Activated CD8-positive, alpha-beta T cell treated with anti-CD3 and anti-CD28 coated beads for 36 hours (primary cell): ENCODE measurements at places on chromosomes 1 and 21.

- peak; percentile 73 for DNase-seq
Observed at GRCh38 chr1:59020151-59020997, 236.5 kb upstream of the JUN start.

DNA sequence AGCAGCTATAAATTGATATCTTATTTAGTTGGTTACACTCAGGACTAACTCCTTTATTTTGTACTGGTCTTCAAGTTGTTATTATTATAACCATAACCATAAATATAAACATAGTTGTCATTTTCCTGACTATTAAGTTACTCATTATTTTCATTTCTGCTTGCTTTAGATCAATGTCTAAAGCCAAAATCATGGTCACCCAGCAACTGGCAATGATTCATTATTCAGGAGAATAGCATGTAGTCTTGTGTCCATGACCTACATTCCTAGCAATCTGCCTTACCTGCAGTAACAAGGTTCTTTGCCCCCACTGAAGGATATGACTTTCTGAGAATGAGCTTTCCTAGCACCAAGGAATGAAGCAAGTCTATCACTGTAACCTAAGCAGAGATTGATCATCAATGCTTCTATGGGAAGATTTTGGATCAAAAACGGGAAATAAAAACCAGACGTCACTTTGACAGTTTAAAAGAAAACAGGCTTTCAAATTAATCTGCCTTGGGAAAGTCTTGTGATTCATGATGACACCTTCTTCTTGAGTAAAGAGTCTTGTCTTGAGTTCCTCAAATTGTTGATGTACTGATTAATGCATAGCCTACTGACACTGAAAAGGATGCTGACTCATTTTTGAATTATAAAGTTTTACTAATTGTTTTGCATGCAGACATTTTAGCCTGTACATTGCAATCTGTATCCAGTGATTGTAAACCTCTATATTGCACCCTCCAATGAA is 203.3 kb upstream of the IVNS1ABP start:
- no peak for DNase-seq

DNA sequence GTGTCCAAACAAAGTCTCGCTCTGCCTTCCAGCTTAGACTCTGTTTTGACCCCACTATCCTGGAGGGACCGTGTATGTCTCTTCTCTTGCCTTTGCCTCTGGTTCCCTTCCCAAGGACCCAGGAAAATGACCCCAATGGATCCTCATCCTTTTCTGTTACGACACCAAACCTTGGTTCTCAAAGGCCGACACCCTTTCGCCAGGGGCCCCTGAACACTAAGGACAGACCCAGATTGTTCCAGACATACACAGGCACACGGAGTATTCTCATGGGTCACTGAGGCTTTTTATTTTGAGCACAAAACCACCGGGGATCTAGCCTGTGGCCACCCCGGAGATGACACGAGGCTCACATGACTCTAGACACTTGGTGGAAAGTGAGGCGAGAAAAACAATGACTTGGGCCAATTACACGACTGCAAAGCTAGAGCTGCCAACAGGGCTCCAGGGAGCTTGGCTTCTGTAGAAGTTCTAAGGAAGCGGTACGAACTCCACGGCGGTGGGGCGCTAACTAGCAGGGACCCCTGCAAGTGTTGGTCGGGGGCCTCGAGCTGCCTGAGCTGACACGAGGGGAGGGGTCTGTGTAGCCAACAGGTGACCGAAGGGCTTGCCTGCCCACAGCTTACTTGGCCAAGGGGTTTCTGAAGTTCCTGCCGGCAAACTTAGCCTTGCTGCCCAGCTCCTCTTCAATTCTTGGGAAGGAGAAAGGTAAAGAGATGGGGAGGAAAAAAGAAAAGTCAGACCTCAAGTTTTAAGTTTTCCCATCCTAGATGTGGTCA is 17.6 kb downstream of the ENO1 start:
- DNase-seq, result no peak

- DNase-seq, result no peak
Observed at GRCh38 chr1:183002267-183002666, 21.0 kb upstream of the LAMC1 start.

DNA sequence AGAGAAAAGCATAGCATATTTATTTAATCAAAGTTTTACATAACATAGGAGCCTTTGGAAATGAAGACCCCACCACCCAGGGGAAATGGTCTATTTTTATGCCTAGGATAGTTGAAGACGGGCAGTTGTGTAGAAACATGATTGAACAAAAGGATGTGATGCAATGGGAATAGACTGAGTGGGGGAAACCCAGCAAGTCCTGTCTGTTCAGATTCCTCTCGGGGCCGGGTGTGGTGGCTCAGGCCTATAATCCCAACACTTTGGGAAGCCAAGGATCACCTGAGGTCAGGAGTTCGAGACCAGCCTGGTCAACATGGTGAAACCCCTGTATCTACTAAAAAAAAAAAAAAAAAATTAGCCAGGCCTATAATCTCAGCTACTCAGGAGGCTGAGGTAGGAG is 298.3 kb downstream of the MATN1 start:
- no peak for DNase-seq

GRCh38 chr1:181160998-181161870 is 72.7 kb downstream of the IER5 start:
- DNase-seq, result no peak

- DNase-seq, result no peak
Observed at GRCh38 chr21:36784947-36785346, 86.0 kb downstream of the SIM2 start.

- DNase-seq, result no peak
Observed at GRCh38 chr21:22657781-22658180, 1659.6 kb downstream of the NCAM2 start.

DNA sequence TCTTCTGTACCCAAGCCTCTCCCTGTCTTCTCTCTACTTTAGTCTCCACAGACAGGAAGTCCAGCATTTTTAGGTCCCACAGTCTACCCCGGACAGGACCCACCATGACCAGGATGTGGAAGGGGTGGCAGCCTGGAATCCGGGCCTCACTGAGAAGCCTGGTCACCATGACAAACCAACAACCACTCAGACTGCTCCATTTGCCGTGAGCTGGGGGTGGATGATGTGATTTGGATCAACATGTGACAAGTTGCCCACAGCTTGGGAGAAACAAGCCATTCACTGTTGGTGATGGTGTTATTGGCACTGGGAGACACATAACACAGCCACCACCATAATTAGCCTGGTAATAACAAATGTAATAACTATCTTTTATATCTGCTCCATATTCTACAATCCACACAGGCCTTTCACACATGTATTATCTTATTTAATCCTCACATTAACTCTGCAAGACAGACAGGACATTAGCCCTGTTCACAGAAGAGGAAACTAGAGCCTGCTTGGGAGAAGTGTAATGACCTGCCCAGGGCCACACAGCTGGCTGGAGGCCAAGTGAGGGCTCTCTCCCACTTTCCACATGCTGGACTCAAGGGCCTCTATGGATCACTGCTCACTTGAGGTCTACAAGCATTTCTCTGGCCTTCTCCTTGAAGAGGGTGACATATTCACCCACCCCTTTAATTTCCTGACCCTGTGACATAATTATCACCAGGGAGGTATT is 22.9 kb downstream of the MEF2D start:
- no peak for DNase-seq

DNA sequence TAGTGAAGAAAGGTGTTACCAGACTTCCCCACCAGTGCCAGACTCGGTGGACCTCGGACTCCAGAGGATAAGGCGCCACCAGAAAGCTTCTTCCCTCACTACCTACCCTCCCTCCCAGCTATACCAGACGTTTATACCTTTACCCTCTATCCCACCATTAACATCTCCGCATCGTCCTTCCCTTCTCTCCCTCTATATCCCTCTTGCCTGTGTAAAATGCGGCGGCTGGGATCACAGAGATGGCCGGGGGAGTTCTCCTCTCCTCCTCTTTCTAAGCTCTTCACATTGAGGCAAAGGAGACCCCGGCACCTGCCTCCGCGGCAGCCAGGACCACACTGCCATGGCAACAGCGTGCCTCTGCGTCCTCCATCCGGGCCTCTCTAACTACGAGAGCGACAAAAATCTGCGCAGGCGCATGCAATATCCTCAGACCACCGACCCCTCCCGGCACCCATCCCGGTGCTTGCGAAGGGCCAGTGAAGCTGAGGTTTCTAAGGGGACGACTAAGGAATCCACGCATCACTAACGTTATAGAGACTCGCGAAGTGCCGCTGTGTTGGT is at the start of gene CCDC181:
CCDC181 (minus strand) TSS at position 394 of the 561 bp plus-strand sequence. CDS start 2,547 bp downstream, outside the sequence.
- DNase-seq, result peak; percentile 87

GRCh38 chr1:35466120-35466519 is 91.1 kb downstream of the KIAA0319L start:
- no peak for DNase-seq

- no peak for DNase-seq
Observed at GRCh38 chr1:211775170-211775569, 55.4 kb downstream of the LPGAT1 start.

DNA sequence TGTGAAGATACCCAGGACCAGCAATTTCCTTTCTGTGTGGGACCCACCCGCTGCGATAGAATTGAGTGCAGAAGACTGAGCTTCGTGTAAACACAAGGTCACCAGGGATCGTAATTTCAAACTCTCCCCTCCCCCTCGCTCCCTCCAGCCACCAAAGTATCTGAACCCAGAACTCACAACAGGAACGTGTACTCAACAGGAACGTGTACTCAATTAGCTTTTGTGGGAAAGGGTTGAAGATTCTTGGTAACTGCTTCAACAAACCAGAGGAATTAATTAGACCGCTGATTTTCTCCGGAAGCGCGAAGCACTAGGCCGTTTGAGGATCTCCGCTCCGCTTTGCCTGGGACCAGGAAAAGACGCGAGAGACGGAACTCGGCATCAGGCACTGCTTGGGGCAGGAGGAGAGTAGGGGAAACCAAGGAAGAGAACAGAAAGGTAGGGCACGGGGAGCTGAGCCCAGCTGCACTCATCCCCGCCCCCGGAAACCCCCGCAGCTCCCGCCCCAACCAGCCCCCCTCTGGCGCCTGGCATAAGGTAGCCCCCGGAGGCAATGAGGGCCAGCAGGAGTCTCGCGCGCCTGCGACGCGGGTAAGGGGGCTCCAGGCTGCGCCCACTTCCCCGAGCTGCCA is 453 bp downstream of the DRAM2 start:
- DNase-seq, result peak; percentile 65

- no peak for DNase-seq
Observed at GRCh38 chr1:65421351-65422025, 1.0 kb downstream of the LEPR start.
